CD4-positive, alpha-beta T cell treated with Interleukin-17A for 1 hour (primary cell): ENCODE measurements at places on chromosomes 3 and 15.

DNA sequence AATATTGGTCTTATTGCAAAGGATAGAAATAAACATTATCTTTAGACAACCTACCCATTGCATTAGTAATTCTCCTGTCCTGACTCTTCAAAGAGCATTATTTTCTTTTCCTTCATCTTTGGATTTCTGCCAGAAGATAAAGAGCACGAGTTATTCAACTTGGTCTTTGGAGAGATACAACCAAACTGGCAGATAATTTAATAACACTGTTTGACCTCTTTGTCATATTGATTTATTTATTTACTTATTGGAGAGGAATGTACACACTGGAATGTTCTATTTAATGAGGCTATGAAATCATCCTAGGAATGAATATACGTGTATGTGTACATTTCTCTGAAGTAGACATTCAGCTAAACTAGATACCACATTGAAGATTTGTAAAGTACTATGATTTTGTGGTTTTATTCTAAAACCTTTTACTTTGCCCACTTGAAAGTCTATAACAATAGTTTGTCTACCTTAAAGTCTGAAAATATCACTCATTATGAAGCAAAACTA, 462.1 kb downstream of the C3orf38 start:
- no peak for DNase-seq

DNA sequence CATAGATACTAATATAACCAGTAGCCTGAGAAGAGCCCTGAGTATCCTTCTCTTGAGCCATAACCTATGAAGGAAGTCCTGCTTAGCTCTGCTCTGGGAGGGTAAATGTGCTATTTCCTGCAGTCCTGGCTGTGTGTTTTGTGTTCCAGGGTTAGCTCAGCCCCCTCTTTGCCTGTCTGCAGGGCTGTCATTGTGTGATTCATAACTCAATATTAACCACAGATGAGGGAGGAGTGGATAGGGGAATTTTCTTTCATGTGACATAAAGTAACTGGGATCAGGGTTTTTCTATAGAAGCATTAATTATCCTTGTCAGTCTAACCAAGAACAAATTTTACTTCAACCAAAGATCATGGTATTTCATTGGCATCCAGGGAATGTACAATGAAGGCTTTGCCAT, 183.3 kb upstream of the ZBTB20 start:
- no peak for DNase-seq

- no peak for DNase-seq
Measured at GRCh38 chr3:187465503-187465902, 97.3 kb downstream of the RTP4 start.

GRCh38 chr3:14768881-14769280, 49.9 kb upstream of the FGD5 start:
- DNase-seq = no peak

GRCh38 chr15:80758130-80758745, 20.9 kb upstream of the CEMIP start:
- DNase-seq = no peak

DNA sequence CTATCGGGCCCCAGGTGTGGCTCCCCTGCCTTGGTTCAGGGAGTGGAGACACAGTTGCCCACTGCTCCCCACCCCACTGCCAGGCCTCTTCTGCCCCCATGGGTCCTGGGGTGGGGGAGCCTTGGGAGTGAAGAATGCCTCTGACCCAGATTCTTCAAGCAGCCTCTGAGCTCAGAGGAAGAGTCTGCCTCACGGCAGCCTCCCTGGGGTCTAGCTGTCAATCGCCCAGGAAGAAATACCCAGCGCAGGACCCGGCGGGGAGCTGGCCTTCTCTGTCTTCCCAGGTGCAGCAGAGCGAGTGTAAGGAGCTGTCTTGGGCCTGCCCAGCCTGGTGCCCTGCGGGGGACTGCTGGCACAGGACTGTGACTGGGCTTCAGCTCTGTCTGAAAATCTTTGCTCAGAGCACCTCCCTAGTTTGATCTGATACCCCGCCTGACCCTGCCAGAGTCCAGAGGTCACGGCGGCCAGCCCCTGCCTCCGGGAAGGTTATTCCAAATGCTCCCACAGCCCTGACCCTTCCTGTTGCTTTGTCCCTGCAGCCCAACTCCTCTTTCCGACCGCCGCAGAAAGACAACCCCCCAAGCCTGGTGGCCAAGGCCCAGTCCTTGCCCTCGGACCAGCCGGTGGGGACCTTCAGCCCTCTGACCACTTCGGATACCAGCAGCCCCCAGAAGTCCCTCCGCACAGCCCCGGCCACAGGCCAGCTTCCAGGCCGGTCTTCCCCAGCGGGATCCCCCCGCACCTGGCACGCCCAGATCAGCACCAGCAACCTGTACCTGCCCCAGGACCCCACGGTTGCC, 11.0 kb downstream of the ANKRD63 start:
- DNase-seq = no peak
